ENCODE measurements at places on chromosomes 7 and 10.

DNA sequence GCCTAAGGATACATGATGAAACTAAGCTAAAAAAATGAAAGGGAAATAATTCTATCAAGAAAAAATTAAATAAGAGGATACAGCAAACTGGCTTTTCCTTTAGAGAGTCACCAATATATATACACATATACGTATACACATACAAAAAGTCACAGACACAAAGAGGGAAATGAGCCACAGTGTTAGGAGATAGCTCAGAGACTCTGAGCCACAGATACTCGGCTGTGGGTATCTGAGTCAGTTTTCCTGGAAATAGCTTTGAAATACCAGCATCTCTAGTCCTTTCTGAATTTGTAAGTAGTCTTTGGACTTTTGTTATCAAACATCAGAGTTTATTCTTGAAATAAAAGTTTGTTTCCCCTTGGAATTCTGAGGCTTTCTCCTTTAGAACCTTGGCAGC is 111.8 kb downstream of the TBXAS1 start:
- DNase-seq: no peak

- peak; percentile 7 for DNase-seq
Observed at GRCh38 chr7:87312215-87312865, 33.1 kb upstream of the CROT start.

DNA sequence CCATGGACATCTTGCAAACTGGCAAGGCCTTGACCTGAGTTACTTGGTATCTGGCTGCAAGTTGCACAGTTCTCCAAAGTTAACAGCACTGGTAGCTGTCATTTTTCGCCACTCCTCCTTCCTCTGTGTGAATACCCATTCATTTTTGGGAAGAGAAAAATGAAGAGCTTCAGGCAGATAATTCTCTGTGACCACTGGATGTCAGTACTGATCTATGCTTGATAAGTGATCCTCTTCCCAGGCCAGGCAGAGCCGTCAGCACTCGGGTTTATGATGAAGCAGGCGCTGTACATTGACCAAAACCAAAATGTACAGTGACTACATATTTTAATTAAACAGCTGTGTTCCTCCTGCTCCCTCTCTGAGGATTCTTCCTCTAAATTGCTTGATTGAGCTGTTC is 55.9 kb upstream of the PDZD8 start:
- no peak for DNase-seq

DNA sequence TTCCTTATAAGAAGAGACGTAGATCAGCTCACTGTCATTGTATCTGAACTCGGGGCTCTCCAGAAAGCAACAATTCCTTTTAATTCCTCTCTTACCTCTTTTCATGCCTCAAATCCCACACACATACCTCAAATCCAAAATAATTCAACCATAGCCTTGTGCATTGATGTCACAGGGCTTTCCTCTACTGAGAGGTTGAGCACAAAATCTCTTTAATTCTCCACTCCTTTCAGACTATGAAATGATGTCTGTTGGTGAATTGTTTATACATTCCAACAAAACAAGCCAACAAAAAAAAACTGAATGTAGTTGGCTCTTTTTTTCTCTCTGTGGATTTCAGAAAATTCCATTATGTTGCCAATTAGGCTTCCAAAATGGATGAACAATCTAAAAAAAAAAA is 53.2 kb downstream of the BPGM start:
- no peak for DNase-seq

GRCh38 chr10:34413214-34413613 is 401.9 kb downstream of the PARD3 start:
- no peak for DNase-seq

DNA sequence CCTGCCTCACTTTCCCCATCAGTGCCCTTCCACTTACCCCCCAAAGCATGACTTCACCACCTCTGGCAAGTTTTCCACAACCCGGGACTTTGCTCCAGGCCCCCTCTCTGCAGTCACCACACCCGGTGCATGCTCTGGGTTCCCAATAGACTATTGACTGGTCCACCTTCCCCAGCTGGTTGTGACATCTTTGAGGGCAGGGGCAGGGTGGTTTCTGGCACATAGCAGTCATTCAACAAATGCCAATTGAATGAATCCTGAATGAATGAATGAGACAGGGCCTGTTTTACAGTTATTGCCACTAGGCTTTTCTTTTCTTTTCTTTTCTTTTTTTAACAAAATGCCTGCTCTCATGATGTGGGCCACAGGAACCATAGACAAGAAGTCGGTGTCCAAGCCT is 28.8 kb upstream of the DOCK1 start:
- DNase-seq: no peak

GRCh38 chr7:97075928-97076327 is 41.6 kb upstream of the SDHAF3 start:
- DNase-seq: no peak

DNA sequence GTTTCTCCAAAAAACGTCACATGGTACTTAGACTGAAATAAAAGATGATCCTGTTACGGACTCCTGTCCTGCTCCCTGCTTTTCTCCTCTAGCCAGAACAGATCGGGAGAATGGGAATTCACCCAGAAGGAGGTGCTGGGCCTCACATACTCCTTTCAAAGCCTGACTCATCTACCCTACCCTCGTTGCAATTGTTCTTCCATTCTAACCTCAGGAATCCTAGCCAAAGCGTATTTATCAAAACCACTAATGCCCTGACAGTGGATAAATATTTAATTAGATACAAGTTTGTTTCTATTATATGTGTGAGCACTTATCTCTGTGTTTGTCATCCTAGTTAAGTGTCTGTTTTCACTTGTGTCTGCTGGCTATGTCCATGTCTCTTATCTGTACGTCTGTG is 21.7 kb downstream of the ZCWPW1 start:
- DNase-seq: no peak

DNA sequence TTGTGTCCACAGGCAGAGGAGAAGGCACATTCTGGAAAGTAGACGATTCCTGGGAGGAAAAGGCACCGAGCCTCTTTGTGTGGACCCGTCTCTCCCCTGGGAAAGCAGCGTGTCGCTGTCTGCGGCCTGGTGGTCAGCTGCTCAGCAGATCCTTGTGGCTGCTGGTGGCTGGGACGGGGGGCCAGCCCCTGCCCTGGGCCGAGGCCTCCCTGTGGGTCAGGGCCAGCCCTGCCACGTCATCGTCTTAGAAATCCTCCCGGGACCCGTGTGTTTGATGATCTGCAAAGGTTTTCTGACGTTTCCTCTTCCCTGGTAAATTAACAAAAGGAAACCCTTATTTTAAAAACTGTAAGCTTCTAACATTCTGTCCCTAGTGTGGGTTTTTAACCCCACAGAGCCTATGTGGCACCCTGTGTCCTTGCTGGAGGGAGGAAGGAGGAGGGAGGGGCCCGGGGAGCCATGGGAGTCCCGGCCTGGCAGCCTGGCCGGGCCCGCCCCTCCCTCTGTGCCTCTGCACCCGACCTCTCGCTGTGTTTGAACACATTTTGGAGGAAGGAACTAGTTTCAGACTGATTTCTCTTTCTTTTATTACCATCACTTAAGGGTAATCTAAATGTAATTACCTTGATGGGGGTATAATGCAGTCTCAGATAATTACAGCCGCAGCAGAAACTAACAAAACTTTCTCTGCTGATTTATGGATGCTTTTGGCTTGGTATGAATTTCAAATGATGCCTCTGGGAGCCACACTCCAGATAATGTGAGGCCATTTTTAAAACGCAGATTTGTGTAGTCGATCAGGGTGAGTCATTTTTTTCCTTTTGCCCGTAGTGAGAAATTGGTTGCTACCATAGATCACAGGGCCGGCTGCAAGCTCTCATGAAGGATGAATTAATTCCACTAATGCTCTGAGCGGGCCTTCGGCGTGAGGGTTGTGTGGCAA is 85.5 kb downstream of the NKX6-2 start:
- no peak for DNase-seq

DNA sequence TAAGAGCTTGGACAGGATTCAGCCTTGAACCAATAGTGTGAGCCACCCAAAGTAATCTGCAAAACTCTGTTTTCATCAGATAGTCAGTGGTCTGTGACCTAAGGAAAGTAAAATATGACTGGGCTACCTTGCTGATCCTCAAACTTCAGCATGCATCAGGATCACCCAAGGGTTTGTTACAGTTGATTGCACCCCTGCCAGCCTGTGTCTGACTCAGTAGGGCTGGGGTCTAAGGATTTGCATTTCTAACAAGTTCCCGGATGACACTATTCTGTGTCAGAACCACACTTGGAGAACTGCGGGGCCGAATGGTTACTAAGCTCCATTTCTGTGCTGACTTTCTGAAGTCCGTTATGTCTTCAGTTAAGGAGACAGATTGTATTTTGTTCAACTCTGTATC is 40.6 kb upstream of the TSPAN13 start:
- no peak for DNase-seq

DNA sequence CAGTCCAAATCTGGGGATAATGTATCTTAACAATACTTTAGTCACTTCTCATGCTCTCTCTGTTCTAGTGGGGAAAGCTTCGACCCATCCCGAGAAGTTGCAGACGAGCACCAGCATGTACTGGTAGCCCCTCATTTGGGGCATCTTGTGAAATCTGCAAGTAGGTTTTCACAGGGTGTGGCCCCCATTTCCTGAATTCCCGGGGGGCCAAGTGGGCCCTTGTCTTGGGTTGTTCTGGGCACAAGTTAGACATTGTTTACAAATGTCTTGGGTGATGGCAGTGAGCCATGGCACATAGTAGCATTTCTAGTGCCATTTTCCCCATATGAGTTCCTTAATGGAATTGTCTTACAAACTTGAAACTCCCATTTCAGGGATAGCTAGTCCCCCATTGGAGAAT is 216.7 kb upstream of the KCND2 start:
- DNase-seq: no peak

DNA sequence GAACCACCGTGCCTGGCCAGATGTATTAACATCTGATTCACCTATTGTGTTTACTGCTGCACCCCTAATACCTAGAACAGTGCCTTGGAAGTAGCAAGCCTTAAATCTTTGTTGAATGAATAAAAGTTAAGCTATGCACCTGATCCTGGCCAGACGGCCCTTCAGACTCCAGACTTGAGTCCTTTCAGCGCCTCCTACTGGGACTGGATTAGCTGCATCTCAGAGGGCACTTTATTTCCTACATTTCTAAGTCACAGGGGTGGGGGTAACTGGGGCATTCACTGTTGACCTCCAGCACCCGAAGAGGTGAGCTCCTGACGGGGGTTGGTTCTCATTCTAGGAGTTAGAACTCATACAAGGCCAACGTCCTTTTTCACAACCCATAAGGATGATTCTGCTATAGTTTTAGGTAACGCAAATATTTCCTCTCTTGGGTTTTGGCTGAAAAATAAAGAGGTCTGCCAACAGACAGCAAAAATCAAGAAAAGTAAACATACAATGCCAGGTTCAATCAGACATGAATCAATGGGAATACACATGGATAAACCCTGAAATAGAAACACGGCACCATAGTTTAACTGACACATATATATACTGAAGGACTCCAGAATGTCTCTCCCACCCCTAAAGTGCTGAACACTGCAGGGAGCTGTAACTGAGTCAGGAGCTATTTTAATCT is 48.0 kb upstream of the DLG5 start:
- no peak for DNase-seq

DNA sequence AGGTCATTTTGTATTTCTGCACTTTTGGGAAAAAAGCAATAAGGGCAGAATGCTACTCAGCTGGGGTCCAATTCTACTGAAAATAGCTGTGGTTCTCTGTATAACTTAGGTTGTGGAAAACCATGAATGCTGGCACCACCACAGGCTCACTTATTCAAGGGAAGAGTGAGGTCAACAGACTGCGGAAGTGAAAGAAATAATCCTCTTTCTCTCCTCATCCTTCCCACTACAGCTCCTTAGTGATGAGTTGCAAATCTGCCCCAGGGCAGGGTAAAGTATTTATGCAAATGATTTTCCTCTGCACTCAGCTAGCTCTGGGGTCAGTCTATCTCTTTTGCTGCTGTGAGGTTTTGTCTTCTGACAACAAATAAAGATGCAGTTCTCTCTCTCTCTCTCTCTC is 74.1 kb upstream of the PTPRZ1 start:
- no peak for DNase-seq

DNA sequence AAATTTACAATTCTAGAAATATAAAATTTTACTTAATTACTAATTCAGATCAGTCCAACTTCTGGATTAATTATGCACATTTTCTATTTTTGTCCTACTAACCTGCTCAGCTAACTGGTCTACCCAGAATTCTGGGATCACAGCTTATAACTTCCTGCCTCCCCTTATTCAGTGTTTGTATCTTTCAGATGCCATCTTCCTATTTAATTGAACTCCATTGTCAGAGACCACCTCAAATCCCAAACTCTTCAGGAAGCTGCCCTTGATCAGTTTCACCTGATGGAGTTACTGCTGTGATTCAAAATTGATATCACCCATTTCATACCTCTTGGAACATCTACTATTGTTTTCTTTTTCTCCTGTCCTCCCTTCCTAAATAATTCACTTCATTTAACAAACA is 259.2 kb downstream of the WDR11 start:
- DNase-seq: no peak

DNA sequence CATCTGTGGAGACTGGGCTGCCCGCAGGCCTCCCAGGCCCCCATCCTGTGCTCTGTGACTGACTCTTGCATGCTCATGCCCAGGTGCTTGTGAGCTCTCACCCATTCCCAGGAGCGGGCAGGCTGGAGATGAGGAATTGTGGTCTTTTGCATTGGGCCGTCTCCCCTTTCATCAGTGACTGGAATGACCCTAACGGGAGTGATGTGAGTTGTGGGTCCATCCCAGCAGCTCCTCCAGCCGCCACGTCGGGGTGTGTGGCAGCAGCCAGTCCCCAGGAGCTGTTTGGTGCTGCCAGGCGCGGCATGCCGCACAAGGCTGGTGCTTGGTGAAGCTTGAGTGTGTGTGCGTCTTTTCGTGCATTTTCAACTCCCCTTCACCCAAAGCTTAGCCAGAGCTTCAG is 164.2 kb downstream of the ACTR3B start:
- no peak for DNase-seq

GRCh38 chr7:1192171-1192676 is 32.2 kb upstream of the ZFAND2A start:
- no peak for DNase-seq

GRCh38 chr10:66637273-66638036 is 288.4 kb upstream of the LRRTM3 start:
- no peak for DNase-seq
